ENCODE measurements at places on chromosomes 13 and 19.

DNA sequence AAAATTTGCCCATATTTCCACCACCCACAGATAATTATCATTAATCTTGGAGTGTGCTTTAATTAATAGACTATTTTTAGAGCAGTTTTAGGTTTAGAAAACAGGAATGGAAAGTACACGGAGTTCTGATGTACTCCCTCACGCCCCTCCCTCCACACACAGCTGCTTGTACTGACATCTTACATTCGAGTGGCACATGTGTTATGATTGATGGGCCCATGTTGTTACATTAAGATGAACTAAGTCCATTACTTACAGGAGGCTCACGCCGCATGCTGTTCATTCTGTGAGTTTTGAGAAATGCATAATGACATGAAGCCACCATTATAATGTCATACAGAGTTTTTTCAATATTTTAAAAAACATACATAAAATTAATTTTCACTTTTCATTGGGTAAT, 1.2 kb upstream of the SPATA13 start:
- no peak for DNase-seq

DNA sequence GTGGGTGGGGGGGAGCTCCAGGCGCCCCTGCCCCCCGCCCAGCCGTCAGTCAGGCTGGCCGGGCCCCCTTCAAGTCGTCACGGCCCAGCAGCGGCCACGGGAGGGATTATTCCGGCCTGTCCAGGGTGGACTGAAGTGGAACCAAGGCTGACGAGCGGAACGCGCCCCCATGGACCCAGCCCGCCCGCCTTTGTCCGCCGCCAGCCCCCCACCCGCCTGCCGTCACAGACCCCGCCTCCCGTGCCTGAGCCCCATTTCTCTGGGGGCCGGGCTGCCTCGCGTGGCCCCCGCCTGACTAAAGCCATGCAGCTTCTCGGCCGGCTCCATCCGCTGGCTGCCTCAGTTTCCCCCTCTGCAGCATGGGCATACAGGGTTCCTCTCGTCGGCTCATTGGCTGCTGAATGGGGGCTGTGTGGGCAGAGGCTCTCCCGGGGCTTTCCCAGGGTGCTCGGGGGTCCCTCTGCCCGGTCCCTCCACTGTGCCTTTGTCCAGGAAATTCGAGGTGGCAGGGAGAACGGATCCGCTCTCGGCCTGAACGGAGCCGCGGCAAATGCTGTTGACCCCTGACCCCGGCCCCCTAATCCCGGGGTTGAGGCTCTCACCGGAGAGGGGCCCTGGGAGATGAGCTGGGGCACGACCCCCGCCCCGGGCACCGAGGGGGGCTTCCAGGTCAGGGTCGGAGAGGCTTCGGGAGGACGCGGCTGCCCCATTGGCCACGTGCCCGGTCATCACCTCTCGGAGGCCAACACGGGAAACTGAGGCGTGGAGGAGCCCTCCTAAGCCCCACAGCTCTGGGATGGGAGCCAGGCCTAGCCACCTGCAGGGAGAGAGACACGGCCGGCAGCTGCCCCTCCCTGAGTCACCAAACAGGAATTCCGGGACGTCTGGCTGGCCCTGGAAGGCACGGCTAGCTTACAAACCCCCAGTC, 27.4 kb downstream of the EFNA2 start:
- DNase-seq: no peak

- peak; percentile 57 for DNase-seq
Measured at GRCh38 chr19:42295831-42296525, 6.0 kb upstream of the PRR19 start.

DNA sequence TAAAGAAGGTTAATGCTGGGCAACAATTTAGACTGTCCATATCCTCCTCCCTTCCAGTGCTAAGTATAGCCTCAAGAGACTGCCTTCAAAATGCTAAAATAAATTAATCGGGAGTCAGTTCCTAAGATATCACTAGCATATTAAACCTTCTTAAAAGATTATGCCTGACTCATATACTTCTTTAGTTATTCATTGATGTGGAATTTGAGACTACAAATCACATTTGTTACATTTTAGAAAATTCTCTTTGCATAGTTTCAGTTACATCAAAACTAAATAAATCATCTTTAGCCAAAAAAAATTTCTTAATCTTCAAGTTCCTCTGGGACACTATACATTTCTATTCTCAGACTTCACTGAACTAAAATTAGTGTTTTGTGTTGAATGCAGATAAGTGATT, 769.1 kb downstream of the PCDH9 start:
- no peak for DNase-seq

DNA sequence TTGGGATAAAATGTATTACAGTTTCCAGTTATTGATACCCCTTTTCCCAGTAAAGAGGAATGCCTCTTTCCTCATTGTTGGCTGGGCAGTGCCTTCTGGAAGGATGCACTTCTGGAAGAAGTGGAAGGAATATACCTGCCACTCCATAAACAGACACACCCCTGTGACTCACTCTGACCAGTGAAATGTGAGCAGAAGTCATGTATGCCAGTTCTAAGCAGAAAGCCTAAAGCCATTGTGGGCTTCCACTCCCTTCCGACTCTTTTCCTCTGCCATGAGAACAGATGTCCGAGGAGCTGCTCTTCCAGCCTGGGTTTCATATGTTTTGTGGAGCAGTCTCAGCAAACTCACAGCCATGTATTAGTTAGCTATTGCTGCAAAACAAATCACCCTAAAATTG, 166.1 kb upstream of the SERP2 start:
- no peak for DNase-seq

DNA sequence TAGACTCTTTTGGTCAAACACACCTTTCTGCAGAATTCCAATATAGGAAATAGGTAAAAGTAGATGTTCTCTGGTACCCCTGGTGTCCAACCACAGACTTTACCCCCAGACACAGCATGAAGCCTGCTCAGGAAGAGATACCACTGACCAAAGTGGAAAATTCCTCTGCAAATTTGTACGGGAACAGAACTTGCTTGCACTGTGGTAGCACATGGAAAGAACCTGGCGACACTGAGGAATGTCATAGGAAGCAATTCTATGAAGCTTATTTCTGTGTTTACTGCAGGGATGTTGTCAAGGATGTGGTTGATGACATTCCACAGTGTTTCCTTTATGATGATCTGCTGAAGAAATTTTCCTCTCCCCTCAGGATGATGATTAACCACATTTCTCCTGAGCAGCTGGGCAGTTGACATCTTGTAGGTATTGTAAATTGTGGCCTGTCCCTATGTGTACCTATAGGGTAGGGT, 48.9 kb upstream of the TNFSF11 start:
- no peak for DNase-seq

- DNase-seq: no peak
Measured at GRCh38 chr13:106138620-106139019, 396.8 kb downstream of the EFNB2 start.

DNA sequence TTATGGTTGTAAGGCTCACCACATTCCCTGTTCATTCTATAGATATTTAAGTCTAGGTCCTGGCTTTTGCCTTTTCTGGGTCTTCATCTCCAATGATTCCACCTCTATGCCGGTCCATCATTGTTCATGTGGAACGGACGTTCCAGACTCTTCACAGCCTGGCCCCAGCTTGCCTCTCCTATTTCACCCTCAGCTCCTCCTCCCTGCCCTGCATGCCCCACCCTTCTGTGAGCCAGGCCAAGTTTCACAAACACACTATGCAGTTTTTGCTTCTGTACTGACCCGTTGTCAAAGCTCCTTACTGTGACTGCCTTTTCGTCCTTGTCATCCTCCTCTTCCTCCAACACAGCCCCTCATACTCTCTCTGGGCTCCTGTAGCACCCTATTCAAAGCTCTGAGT, 31.3 kb downstream of the TEX26 start:
- no peak for DNase-seq

GRCh38 chr13:22862478-22862877, 318.3 kb upstream of the SGCG start:
- no peak for DNase-seq

DNA sequence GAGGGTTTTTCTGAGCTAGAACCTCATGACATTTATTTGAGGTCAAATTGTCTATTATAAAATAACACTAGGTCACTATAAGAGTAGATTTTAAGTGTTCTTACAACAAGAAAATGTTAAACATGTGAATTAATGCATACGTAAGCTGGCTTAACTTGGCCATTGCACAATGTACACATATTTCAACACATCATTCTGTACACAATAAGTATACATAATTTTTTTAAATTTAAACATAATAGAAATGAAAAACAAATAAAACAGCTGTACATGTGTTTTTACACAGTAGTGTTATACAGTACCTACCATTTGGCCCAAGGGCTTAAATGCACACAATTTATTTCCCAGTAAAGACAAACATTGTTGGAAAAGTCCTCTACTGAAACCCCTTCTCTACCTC, 269.9 kb downstream of the DACH1 start:
- DNase-seq: no peak

DNA sequence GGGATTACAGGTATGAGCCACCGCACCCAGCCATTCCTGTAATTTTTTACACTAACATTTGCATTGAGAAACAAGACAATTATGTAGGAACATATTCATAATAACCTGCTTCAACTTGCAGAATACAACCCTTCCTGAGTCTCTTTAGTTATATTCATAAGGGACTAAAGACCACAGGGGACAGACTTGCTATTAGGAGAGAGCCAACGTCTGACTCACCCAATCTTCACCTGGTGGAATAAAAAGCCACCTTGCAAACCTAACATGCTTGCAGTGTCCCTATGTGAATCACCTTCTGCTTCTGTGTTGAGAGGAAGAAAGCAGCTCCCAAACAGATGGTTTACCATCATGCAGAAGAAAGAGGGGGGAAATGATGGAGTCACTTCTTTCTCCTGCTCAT, 456.1 kb downstream of the PCDH9 start:
- no peak for DNase-seq

- no peak for DNase-seq
Measured at GRCh38 chr13:33073338-33073737, 57.1 kb downstream of the KL start.

DNA sequence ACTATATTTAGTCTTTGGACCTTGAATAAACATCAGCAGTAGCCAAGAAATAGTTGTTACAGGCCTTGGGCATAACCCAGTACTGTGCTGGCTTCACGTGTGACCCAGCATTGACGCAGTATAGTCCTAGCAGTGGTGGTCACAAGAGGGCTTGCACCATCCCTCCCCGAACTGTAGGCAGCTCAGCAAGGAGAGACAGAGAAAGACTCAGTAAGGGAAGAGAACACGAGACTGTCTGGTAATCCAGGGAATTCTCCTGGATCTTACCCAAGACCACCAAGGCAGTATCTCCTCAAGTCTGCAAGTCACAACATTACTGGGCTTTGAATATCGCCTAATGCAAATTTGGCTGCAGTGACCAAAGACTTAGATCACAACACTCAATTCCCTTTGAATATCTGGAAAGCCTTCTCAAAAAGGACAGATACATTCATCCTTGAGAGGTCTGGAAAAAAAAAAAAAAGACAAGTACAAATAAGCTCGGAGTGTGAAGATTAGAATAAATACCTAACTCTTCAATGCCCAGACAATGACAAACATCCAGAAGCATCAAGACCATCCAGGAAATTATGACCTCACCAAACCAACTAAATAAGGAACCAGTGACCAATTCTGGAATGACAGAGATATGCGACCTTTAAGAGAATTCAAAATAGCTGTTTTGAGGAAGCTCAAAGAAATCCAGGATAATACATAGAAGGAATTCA, 39.7 kb downstream of the CAB39L start:
- no peak for DNase-seq

All from NCI-H446 (cell line).